ENCODE measurements at places on chromosomes 11 and 22. TPM values are rescaled to one million over a fixed set of nuclear protein-coding genes. Genes with fewer than 3 reads are reported as not detected.
A peak's percentile ranks its signal among the peaks of the same experiment; 100 is the strongest.

The GLYAT gene
- total RNA-seq, result not detected

The TTC36 gene
- total RNA-seq, result 1.5 TPM

The FBLN1 gene
- 45.0 TPM for total RNA-seq

The KCTD17 gene
- total RNA-seq, result 18.8 TPM

The DEUP1 gene
- 0.82 TPM for total RNA-seq

The KCNK7 gene
- total RNA-seq, result 0.27 TPM

The SLC5A4 gene
- 0.73 TPM for total RNA-seq

The APOA5 gene
- total RNA-seq, result not detected

The MPZL3 gene
- total RNA-seq, result 1.5 TPM

The DDTL gene
- 3.8 TPM for total RNA-seq

- DNase-seq, result no peak
Observed at GRCh38 chr11:109785198-109785597, 308.0 kb upstream of the ZC3H12C start.

GRCh38 chr11:93870616-93871015 lies 20.2 kb upstream of the VSTM5 start:
- no peak for DNase-seq

GRCh38 chr11:34827228-34827627 lies 89.0 kb downstream of the APIP start:
- DNase-seq, result no peak

DNA sequence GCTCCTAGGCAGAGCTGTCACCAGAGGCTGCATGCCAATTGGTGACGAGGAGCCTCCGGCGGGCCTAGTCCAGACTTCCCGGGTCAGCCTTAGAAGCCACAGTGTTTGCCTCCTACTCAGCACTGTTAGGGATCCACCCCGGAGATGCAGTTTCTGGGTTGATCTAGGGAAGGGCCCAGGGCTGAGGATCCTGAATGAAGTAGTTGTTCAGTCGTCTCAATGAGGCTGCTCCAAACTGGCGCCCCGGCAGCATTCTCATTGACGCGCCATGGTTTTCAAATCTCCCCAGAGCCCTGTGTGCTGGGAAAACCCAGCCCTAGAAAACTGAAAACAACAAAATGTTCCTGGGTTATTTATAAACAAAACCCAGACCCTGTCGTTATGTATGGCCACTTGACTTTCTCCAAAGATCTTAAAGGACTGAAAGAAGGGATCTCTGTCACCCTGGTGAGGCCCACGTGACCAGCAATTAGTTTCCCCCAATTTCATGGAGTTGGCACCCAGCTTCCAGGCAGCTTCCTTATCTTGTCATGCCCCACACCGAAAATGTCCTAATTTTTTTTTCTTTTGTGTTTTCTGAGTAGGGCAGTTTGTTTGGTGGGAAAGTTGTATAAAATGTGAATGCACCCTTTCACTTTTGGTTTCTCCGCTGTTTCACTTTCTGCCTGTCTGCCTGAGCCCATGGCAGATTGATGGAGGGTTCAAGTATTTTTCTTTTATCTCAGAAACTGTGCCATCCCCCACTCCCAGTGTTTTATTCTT lies 2.0 kb upstream of the EHD1 start:
- no peak for DNase-seq

- DNase-seq, result no peak
Observed at GRCh38 chr22:19621373-19622060, 92.8 kb upstream of the SEPTIN5 start.

- no peak for DNase-seq
Observed at GRCh38 chr11:111469200-111469599, 43.0 kb downstream of the BTG4 start.

- no peak for DNase-seq
Observed at GRCh38 chr11:22555881-22556280, 69.7 kb downstream of the FANCF start.

DNA sequence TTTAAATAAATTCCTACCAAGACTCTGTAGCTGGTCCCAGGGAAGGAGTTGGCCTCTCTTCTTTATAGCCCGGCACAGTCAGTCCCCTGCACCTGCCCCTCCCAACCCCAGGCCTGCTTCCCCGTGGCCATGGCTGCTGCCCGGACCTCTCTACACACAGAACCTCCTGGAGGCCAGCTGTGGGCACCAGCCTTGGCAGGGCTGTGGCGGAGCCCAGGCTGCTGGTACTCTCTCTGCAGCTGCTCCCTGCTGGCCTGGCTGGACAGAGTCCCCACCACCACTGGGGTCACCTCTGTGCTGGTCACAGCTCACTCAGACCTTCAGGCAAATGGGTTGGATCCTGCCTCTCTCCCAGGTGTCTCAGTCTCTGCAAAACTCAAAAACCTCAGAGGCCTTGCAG lies 69.3 kb downstream of the LRP5 start:
- no peak for DNase-seq

GRCh38 chr22:40748388-40749355 lies 69.4 kb downstream of the MCHR1 start:
- no peak for DNase-seq

GRCh38 chr22:37190262-37190780 lies 2.3 kb upstream of the C1QTNF6 start:
- no peak for DNase-seq

DNA sequence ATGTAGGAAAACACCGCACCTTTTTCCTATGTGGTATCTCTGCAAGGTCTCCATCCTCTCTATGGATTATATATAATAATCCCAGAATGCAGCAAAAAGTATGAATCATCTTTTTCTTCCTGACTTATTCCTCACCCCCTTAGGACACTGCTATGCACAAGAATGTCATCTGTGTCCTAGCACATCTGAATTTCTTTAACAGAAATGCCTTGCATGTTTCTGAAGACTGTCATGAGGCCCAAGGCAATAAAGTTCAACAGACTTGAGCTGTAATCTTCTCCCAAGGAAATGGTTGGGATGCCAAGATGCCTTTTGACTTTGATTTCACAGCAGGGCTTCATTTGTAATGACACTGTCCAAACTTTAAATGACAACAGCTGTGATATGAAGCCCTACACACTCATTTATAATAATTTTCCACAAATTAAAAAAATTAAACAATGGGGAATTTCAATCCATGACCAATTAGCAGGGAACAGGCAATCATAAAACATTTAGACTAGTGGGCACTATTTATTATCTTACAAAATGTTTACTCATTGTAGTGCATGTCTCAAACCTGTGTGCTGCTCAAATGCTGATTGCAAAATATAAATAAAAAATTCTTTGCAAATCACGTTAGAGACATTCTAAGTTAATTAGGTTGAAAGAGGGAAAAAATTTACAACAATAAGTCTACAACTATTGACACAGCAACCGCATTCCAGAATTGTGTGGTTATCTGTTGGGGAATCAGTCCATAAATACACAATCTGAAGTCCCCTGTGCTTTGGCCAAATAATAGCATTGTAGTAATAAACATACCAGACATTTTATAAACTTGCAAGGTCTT lies 242.3 kb downstream of the SWAP70 start:
- DNase-seq, result no peak

GRCh38 chr11:20762116-20762844 lies 92.9 kb downstream of the NELL1 start:
- DNase-seq, result no peak

DNA sequence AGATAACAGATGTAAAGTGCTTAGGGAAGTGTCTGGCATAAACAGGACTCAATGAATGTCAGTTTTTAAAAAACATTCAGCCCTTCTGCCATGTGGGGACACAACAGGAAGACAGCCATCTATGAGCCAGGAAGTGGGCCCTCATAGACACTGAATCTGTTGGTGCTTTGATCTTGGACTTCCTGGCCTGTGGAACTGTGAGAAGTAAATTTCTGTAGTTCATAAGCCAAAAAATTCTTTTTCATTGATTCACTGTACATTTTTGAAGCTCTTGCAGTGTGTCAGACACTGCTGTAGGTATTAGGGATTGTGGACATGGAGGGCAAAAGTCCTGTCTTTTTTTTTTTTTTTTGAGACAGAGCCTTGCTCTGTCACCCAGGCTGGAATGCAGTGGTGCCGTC lies 188.6 kb downstream of the HIPK3 start:
- DNase-seq, result no peak

DNA sequence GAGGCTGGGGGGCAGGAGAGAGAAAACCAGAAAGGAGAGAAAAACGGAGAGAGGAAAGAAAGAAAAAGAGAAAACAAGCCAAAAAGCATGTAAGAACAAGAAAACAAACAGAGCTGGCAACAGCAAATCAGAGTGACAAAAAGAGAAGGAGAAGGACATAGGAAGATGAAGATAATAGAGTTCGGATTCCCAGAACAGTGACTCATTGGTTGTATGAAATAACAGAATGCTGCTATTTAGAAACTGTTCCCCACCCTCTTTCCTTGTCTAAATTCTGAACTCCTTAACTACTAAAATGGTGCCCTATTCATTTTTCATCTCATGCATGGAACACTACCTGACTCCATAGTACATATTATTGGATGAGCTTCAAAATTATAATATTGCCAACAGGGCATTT lies 317.4 kb downstream of the C11orf87 start:
- DNase-seq, result no peak

GRCh38 chr11:10895285-10895684 lies 37.4 kb upstream of the ZBED5 start:
- no peak for DNase-seq

DNA sequence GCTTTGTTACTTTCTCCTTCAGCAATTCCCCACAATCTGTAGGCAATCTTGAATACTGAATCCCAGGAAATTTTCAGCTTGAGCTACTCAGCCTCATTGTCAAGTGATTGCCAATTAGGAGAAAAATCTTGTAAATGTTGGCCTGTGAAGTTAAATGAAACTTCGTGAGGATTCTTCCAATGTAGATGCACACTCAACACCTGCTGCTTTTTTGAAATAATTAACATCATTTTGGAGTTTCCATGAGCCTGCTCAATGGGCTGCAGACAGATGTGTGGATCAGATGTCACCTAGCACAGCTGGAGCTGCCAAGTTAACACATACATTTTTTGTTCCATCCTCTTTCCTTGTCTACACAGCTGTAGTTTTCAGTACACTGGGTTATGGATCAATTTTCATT lies 645.6 kb upstream of the LUZP2 start:
- no peak for DNase-seq

DNA sequence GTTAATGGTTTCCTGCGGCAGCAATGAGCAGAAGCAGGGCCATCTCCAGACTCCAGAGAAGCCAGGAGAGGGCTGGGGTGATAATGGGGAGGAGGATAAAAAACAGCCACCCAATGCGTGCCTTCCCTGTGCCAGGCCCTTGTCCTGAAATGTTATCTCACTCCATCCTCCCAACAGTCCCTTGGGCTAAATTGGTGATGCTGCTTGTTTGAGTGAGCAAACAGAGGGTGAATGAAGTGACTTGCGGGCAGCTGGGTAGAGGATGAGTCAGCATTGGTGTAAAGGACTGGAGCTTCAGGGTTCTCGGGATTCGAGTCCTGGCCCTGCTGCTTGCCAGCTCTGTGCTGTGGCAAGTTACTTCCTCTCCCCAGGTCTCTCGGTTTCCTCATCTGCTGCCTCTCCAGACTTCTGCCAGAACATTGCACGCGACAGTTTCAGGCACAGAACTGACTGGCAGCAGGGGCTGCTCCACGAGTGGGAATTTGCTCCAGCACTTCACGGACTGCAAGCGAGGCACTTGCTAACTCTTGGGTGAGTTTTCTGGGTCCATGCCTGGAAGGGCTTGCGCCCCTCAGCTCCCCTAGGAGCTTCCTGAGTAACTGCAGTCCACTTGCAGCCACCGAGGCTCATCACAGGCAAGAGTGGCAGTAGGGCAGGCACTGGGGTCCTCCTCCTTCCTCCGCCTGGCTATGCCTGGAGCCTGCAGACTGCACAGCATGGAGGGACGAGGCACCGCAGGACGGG lies at the start of gene P2RY6:
P2RY6 (plus strand) TSS at position 403 of the 744 bp plus-strand sequence. CDS start 24,181 bp downstream, outside the sequence.
- no peak for DNase-seq

DNA sequence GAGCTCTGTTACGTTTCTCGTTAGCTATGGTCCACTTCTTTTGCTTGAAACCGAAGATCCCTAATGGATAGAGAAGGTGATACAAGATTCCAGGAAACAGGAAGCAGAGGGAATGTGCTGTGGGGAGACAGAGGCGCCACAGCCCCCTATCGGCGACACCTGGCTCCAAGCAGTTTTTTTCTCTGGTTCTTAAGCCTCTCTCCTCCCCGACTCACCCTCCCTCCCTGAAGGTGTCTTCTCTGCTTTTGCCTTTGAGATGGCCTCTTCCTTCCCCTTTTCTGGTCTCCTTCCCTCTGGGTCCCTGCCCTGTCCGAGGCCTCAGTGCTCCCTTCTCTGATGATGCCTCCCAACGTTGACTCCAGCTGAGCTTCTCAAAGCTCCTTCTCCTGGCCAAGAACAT lies 14.2 kb upstream of the APOBEC3A start:
- no peak for DNase-seq

GRCh38 chr11:69475866-69476471 lies 5.5 kb upstream of the LINC01488 start:
- DNase-seq, result no peak

DNA sequence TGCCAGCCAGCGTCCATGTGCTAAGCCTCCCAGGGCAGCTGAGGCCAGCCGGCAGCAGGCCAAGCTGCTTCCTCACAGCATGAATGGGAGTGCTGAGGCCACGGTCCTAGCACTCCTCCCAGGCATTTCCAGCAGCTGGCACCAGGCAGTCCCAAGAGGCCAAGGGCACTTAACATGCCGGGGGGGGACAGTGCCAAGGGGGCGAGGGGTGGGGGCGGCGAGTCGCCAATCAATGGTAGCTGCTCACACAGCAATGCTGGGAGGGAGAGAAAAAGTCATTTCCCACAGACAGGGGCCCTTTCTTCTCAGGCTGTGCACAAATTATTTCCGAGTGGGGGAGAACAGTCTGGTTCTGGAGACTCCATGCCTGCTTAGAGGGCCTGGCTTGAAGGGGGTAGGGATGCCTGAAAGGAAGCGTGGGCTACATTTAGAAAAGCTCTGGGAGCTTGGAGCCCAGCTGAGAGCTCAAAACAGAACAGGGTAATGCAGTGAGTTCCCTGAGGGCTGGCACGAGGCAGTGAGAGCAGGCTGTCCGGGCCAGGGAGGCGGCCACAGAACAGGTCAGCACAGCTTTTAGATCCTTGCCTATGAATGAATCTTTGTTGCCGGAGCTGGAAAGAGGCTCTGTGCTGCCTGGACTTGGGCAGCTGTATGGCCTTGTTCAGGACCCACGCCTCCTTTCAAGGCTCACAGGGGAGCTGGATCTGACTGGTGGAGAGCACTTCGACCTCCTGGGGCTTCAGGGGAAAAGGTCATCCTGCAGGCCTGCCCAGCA lies 14.4 kb upstream of the TBC1D10A start:
- DNase-seq, result peak; percentile 71

GRCh38 chr11:126407101-126407521 lies 51.6 kb downstream of the ST3GAL4 start:
- no peak for DNase-seq

GRCh38 chr11:115407496-115407895 lies 96.7 kb downstream of the CADM1 start:
- DNase-seq, result no peak
